Activated CD4-positive, alpha-beta T cell treated with anti-CD3 and anti-CD28 coated beads, Interleukin-2, amount 10 ng/mL, durations not matched to agents 7 days and 5 days (primary cell): ENCODE measurements at places on chromosomes 12 and 14. TPM values are rescaled to one million over a fixed set of nuclear protein-coding genes. Genes with fewer than 3 reads are reported as not detected.
A peak's percentile ranks its signal among the peaks of the same experiment; 100 is the strongest.

Gene OAS2
- total RNA-seq = 294 TPM

Gene CPNE6
- total RNA-seq = not detected

Gene SIX1
- not detected for total RNA-seq

Gene ACIN1
- 202 TPM for total RNA-seq

Gene RASAL1
- total RNA-seq = 0.20 TPM

Gene PTGDR
- total RNA-seq = not detected

Gene KLHL33
- 0.17 TPM for total RNA-seq

Gene CLEC4D
- not detected for total RNA-seq

Gene SYT1
- total RNA-seq = not detected

DNA sequence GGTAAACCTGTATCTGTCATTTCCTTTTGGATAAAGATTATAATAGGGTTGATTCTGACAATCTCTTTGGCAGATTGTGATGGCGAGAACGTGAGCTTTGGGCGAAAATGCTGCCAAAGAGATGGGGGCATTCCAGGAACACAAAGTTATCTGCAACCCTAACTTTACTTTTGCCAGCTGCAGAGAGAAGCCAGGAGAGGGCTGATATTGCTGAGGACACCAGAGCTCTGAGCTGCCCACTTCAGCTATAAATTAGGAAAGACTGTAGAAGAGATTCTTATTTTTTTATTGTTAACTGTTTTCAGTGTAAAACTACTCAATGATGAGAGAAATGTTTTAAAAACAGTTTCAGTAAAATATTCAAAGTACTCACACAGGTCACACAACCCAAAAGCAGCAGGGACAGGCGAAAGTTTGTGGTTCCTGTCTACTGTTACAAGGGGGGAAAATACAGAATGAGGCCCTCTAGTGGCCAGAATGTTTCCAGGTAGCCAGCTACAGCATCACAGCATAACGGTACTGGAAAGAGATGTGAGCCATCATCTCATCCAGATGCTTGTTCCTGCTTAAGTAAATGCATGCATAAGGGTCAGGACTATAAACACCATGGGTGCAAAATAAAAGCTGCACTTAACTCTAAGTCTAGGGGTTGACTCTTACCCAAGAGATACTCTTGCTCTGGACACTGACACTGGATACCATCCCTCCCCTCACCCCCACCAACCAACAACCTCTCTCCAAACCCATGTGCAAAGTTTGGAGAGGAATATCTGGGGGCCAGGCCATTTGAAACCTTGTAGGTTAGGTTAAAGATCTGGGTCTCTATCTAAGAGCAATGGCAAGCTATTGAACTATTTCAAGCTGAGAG is 498.4 kb downstream of the RMST start:
- no peaks in the 10 kb centered on the region for H3K27me3 ChIP-seq
- peak; percentile 22 for DNase-seq
- H3K36me3 ChIP-seq = no peaks in the 10 kb centered on the region
- H3K27ac ChIP-seq = no peak overlapping the region

DNA sequence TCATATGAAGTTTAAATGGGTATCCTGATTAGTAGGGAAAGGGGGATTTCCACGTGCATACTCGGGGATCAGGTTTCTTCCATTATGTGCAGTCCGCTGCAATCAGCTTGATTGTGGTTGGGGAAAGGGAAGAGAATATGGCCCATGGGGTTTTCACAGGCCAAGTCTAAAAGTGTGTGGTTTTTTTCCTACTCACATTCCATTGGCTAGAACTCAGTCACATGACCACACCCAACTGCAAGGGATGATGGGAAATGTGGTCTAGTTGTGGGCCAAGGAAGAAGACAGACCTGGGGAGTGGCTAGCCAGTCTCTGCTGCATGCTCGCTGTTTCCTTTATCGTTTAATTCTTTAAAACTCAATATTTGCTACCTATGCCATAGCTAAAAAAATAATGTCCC is 105.1 kb downstream of the PRIMA1 start:
- H3K27ac ChIP-seq = no peak overlapping the region
- no peak overlapping the region for H3K4me3 ChIP-seq
- H3K27me3 ChIP-seq = peaks cover 19% of the 10 kb centered on the region

DNA sequence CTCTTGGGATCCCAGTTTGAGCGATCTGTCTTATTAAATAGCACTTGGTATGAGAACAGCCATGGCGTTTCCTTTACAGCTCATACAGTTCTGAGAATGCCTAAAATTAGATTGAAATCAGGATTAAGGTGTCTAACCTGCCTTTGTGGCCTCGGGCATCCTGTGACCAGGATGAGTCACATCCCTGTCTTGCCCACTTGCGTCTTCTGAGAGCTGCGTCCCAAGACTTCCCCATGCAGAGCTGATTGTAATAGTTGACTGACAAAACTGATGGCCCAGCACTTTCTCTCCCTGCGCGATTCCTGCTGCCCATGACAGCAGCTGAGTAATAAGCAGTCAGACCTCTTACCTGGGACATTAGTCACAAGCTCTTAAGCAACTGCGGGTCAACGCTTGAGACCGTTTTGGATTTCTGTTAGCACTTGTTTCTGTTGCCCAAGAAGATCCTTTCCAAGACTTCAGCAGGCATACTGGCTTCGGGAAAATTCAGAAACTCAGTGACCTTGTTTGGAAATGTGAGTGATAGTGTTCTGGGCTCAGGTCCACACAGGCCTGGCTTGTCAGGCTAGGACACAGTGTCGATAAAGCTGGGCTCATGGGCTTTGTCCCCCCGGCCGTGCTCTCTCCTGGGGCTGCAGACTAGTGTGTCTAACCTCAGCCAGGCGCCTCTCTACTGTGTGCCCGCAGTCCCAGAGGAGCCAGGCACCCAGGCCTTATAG is 169.9 kb upstream of the HIF1A start:
- H3K27ac ChIP-seq = peak overlapping the region; percentile 77
- no peaks in the 10 kb centered on the region for H3K27me3 ChIP-seq
- peaks cover 79% of the 10 kb centered on the region for H3K4me1 ChIP-seq
- peak overlapping the region; percentile 24 for H3K4me3 ChIP-seq
- H3K36me3 ChIP-seq = peaks cover 64% of the 10 kb centered on the region

- no peak overlapping the region for H3K27ac ChIP-seq
- no peak for DNase-seq
- H3K36me3 ChIP-seq = peaks cover 36% of the 10 kb centered on the region
- H3K27me3 ChIP-seq = no peaks in the 10 kb centered on the region
- H3K4me3 ChIP-seq = no peak overlapping the region
Observed at GRCh38 chr14:95498622-95499353, 17.7 kb downstream of the SYNE3 start.

- no peak overlapping the region for H3K4me3 ChIP-seq
- no peak overlapping the region for H3K27ac ChIP-seq
- H3K36me3 ChIP-seq = no peaks in the 10 kb centered on the region
- no peak for DNase-seq
- no peaks in the 10 kb centered on the region for H3K4me1 ChIP-seq
- H3K27me3 ChIP-seq = no peaks in the 10 kb centered on the region
Observed at GRCh38 chr14:80636071-80636470, 305.5 kb downstream of the CEP128 start.

GRCh38 chr14:50260511-50260910 is 29.1 kb upstream of the SOS2 start:
- no peak overlapping the region for H3K4me3 ChIP-seq
- no peak overlapping the region for H3K27ac ChIP-seq
- H3K27me3 ChIP-seq = no peaks in the 10 kb centered on the region
- DNase-seq = peak; percentile 49
- peaks cover 1% of the 10 kb centered on the region for H3K36me3 ChIP-seq
- H3K4me1 ChIP-seq = peaks cover 5% of the 10 kb centered on the region

DNA sequence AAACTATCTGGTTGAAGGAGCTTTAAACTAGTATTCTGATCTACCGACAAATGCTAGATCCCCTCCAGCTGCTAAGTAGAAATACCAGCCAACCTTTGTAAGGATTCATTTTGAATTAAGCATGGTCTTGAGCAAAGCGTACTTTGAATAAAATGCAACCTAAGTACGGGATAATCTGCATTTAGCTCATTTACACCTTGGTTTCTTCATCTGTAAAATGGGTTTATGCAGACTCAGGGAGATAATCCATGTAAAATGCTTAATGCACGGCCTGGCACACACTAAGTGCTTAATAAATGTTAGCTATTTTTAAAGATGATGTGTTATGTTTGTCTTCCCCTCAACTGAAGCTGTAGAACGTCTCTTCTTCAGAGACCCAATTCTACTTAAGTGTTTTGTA is 15.9 kb downstream of the EGLN3 start:
- H3K4me1 ChIP-seq = peaks cover 3% of the 10 kb centered on the region
- H3K4me3 ChIP-seq = no peak overlapping the region
- peaks cover 1% of the 10 kb centered on the region for H3K36me3 ChIP-seq
- no peak for DNase-seq

DNA sequence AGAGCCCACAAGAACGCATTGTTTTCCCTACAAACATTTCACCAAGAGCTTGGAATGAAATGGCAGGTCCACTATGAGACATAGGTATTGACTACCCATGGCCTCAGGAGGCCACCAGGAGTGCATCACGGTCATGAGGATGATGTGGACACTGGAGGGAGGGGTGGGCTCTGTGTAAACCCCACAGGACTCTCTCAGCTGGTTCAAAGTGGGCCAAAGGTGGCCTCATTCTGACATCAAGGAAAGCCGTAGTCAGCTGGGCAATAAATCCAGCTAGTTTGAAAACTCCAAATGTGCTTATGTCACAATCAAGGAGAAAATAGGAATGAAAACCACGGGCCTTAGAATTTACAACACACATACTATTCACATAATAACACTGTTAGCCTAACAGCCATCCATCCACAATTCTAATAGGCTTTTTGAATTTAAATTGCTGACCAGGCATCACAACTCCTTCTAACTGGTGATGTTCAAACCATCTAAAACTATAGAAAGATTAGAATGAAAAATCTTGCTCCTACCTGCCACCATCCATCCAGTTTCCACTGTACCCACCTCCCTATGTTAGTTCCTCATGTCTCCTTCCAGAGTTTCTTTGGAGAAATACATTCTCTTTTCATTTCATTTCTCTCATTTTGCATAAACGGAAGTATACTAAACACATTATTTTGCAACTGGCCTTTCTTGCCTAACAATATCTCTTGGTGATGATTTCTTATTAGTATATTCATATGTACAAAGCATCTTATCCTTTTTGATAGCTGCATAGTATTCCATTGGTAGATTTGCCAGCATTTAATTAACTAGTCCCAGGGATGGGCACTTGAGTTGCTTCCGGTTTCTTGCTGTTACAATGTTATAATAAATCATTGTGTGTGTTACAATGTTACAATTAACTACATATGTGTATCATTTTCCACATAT is 21.5 kb downstream of the CMKLR1 start:
- H3K4me1 ChIP-seq = peaks cover 33% of the 10 kb centered on the region
- H3K27me3 ChIP-seq = peaks cover 11% of the 10 kb centered on the region
- DNase-seq = no peak
- H3K36me3 ChIP-seq = no peaks in the 10 kb centered on the region
- H3K27ac ChIP-seq = no peak overlapping the region

GRCh38 chr14:99036611-99037293 is 235.2 kb downstream of the BCL11B start:
- no peak overlapping the region for H3K4me3 ChIP-seq
- H3K27me3 ChIP-seq = no peaks in the 10 kb centered on the region
- no peak for DNase-seq
- no peak overlapping the region for H3K27ac ChIP-seq
- H3K36me3 ChIP-seq = no peaks in the 10 kb centered on the region
- H3K4me1 ChIP-seq = no peaks in the 10 kb centered on the region

- H3K4me3 ChIP-seq = no peak overlapping the region
- no peaks in the 10 kb centered on the region for H3K27me3 ChIP-seq
- H3K27ac ChIP-seq = no peak overlapping the region
- peaks cover 9% of the 10 kb centered on the region for H3K4me1 ChIP-seq
Observed at GRCh38 chr12:131097202-131098177, 143.8 kb downstream of the ADGRD1 start.

- H3K36me3 ChIP-seq = peaks cover 2% of the 10 kb centered on the region
- no peak overlapping the region for H3K27ac ChIP-seq
- H3K27me3 ChIP-seq = peaks cover 45% of the 10 kb centered on the region
- peaks cover 4% of the 10 kb centered on the region for H3K4me1 ChIP-seq
- no peak for DNase-seq
- H3K4me3 ChIP-seq = peak overlapping the region; percentile 27
Observed at GRCh38 chr12:130161261-130162243, 712 bp upstream of the FZD10 start.

- no peak overlapping the region for H3K27ac ChIP-seq
- no peaks in the 10 kb centered on the region for H3K4me1 ChIP-seq
- peaks cover 5% of the 10 kb centered on the region for H3K27me3 ChIP-seq
- no peaks in the 10 kb centered on the region for H3K36me3 ChIP-seq
- no peak for DNase-seq
Observed at GRCh38 chr12:46892034-46892705, 66.4 kb upstream of the SLC38A4 start.
